Activated CD4-positive, alpha-beta T cell treated with anti-CD3 and anti-CD28 coated beads for 36 hours (primary cell): ENCODE measurements at places on chromosomes 3 and 15. TPM values are rescaled to one million over a fixed set of nuclear protein-coding genes. Genes with fewer than 3 reads are reported as not detected.

Gene DAPK2
- 1.3 TPM for total RNA-seq

Gene WDR72
- not detected for total RNA-seq

Gene ST3GAL6
- total RNA-seq = not detected

Gene ATOSA
- total RNA-seq = 13.4 TPM

Gene DCLK3
- 0.30 TPM for total RNA-seq

Gene IGSF11
- 0.09 TPM for total RNA-seq

Gene GPX1
- 306 TPM for total RNA-seq

Gene SLC9C1
- total RNA-seq = not detected

Gene STRA6
- not detected for total RNA-seq

DNA sequence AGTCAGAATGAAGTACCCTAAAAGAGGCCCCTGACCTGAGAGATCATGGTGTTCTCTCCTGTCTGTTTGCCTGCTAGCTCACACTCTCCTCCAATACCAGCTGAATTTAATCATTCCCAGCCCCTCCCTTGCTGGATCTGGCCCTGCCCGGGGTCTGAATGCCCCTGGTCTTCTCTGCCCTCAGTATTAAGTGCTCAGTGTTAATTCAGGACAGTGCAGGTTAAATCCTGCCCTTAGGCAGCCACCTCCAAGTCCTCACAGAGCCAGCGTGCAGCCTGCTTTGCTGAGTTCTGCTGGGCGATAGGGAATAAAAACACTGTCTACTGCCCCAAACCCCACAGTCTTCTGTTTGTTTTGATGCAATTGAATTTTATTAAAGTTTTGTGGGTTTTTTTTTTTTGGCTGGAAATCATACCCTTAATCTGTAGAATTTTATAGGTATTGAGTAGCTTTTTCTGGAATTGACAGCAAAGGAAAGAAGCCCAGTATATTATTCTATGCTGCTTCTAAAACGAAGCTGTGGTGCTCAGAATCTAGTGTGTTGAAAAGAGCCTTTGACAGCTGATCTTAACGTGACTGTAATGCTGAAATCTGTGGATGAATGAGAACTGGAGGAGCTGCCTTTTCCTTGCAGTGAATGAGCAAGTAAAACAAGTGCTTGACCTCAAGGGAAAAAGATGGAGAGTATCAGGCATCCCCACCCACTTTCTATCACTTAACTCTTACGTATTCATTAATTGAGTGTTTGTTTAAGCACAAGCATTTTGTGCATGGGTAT, 12.3 kb upstream of the BDH1 start:
- peaks cover 17% of the 10 kb centered on the region for H3K27me3 ChIP-seq
- no peak overlapping the region for H3K27ac ChIP-seq
- DNase-seq = no peak
- H3K4me1 ChIP-seq = no peaks in the 10 kb centered on the region
- H3K4me3 ChIP-seq = no peak overlapping the region
- peaks cover 9% of the 10 kb centered on the region for H3K36me3 ChIP-seq

GRCh38 chr3:177105623-177106022, 91.7 kb downstream of the TBL1XR1 start:
- H3K36me3 ChIP-seq = peaks cover 5% of the 10 kb centered on the region
- no peak overlapping the region for H3K4me3 ChIP-seq
- H3K4me1 ChIP-seq = peaks cover 60% of the 10 kb centered on the region

DNA sequence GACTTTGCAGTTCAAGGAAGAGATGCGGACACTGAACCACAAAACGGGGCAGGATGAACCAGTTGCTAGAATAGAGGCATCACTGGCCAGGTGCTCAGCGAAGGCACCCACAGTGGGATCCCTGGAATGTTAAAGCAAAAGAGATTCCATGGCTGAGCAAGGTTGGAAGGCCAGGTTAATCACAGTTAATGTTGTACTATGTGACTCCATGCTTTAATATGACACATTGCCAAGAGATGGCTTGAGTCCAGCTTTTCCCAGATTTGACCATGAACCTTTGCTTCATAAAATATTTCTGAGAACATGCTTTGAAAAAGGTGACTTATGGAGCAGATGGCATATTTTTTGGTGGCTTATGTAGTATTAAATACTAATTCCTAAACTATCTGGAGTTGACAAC, 76.2 kb upstream of the CMTM7 start:
- no peak for DNase-seq
- peaks cover 24% of the 10 kb centered on the region for H3K4me1 ChIP-seq
- no peaks in the 10 kb centered on the region for H3K27me3 ChIP-seq
- H3K27ac ChIP-seq = no peak overlapping the region
- no peaks in the 10 kb centered on the region for H3K36me3 ChIP-seq
- H3K4me3 ChIP-seq = no peak overlapping the region

GRCh38 chr15:80825361-80826030, 46.3 kb downstream of the CEMIP start:
- H3K4me3 ChIP-seq = no peak overlapping the region
- H3K27me3 ChIP-seq = no peaks in the 10 kb centered on the region

DNA sequence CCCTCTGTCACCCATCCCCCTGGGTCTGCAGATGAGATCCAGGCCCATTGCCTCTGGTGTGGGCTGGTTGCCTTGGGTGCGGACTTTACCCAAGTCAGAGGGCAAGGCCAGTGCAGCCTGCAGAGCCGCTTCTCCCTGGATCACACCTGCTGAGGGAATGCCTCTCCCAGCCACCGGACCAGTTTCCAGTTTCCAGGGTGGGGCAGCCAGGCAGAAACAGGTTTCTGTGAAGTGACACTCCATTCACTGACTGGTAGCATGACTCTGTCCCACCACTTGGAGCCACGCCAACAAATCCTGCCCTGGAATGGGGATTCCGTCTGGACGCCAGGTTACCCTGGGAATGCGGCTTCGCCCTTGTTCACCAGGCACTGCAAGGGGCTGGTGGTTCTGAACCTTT, 30.0 kb downstream of the PAQR5 start:
- no peak overlapping the region for H3K27ac ChIP-seq
- H3K36me3 ChIP-seq = no peaks in the 10 kb centered on the region
- H3K4me1 ChIP-seq = no peaks in the 10 kb centered on the region
- no peak overlapping the region for H3K4me3 ChIP-seq
- no peak for DNase-seq

- H3K4me1 ChIP-seq = no peaks in the 10 kb centered on the region
- H3K27ac ChIP-seq = no peak overlapping the region
- no peak overlapping the region for H3K4me3 ChIP-seq
- H3K27me3 ChIP-seq = no peaks in the 10 kb centered on the region
Measured at GRCh38 chr3:77254967-77255831, 215.3 kb downstream of the ROBO2 start.

- H3K27ac ChIP-seq = no peak overlapping the region
- H3K36me3 ChIP-seq = no peaks in the 10 kb centered on the region
- no peak for DNase-seq
- no peak overlapping the region for H3K4me3 ChIP-seq
- no peaks in the 10 kb centered on the region for H3K4me1 ChIP-seq
Measured at GRCh38 chr3:144343343-144343742, 371.7 kb downstream of the DIPK2A start.

GRCh38 chr3:90091549-90091948, 984.1 kb downstream of the EPHA3 start:
- no peak overlapping the region for H3K4me3 ChIP-seq
- no peaks in the 10 kb centered on the region for H3K4me1 ChIP-seq
- no peaks in the 10 kb centered on the region for H3K27me3 ChIP-seq
- H3K27ac ChIP-seq = no peak overlapping the region
- DNase-seq = peak; percentile 5

DNA sequence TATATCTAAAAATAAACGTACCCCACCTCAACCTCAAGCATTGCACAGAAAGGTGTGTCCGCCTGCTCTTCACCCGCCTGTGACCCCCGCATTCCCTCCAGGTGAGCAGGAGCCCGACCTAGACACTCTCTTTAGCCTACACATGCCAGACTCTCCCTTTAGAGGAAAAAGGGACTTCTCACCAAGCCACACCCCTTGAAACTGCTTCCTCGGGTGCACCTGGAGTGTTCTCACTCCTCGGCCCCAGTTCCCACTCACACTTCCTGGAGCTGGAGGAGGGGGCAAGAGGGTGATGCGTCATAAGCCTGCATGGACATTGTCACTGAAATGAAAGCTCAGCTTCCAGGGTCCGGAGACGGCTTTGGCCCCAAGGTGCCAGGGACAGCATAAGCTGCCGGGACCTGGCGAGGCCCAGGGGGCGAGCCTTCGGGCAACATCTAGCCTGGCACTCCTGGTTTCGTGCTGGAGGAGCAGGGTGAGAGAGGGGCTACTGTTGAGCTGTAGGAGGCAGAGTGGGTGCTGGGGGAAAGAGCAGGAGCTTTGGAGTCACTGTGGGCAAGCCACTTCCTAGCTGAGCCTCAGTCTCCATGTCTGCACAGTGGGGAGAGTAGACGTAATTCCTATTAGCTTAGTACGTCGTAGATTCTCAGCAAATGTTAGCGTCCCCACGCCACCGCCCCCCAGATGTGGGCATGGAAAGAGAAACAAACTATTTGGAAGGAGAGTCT, 9.8 kb upstream of the MUC4 start:
- no peak for DNase-seq
- H3K4me1 ChIP-seq = no peaks in the 10 kb centered on the region
- H3K27me3 ChIP-seq = no peaks in the 10 kb centered on the region
- H3K36me3 ChIP-seq = no peaks in the 10 kb centered on the region

GRCh38 chr3:166706094-166706493, 674.0 kb downstream of the ZBBX start:
- H3K4me1 ChIP-seq = no peaks in the 10 kb centered on the region
- no peak overlapping the region for H3K27ac ChIP-seq
- H3K4me3 ChIP-seq = no peak overlapping the region
- H3K36me3 ChIP-seq = no peaks in the 10 kb centered on the region
- DNase-seq = no peak
- H3K27me3 ChIP-seq = no peaks in the 10 kb centered on the region

DNA sequence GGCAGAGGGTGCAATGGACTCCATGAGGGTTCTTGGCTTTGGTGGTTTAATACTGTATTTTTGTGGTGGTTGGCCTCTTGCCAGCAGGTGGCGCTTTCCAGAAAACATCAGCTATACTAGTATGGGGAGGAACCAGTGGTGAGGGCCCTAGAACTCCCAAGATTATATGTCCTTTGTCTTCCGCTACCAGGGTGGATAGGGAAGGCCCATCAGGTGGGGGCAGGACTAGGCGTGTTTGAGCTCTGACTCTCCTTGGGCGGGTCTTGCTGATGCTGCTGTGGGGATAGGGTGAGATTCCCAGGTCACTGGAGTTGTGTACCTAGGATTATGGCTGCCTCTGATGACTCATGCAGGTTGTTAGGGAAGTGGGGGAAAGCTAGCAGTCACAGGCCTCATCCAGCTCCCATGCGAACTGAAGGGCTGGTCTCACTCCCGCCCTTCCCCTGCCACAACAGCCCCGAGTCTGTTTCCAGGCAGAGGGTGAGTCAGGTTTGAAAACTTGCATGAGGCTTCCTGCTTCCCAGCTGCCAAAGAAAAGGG, 357.7 kb downstream of the OTOL1 start:
- H3K4me3 ChIP-seq = no peak overlapping the region
- no peak overlapping the region for H3K27ac ChIP-seq
- no peaks in the 10 kb centered on the region for H3K36me3 ChIP-seq
- no peaks in the 10 kb centered on the region for H3K4me1 ChIP-seq
- peak; percentile 49 for DNase-seq

DNA sequence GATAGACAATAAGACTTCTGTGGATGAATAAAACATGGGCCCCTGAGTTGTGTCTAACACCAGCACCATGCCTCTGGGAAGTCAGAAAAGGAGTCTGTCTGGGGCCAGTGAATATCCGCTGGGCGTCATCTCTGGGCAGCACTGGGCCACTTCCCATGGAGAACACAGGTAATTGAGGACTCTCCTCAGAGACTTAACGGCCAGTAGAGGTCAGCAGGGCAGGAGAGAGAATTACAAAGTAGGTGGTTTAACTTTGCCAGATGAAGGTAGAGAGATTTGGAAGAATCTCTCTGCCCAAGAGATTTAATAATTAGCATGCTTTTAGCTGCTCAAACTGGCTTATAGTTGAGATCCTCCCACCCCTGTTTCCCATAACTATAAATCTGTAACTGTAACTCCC, 65.7 kb downstream of the OCA2 start:
- H3K4me3 ChIP-seq = no peak overlapping the region
- H3K27ac ChIP-seq = no peak overlapping the region
- no peaks in the 10 kb centered on the region for H3K36me3 ChIP-seq
- no peaks in the 10 kb centered on the region for H3K4me1 ChIP-seq
- DNase-seq = no peak

DNA sequence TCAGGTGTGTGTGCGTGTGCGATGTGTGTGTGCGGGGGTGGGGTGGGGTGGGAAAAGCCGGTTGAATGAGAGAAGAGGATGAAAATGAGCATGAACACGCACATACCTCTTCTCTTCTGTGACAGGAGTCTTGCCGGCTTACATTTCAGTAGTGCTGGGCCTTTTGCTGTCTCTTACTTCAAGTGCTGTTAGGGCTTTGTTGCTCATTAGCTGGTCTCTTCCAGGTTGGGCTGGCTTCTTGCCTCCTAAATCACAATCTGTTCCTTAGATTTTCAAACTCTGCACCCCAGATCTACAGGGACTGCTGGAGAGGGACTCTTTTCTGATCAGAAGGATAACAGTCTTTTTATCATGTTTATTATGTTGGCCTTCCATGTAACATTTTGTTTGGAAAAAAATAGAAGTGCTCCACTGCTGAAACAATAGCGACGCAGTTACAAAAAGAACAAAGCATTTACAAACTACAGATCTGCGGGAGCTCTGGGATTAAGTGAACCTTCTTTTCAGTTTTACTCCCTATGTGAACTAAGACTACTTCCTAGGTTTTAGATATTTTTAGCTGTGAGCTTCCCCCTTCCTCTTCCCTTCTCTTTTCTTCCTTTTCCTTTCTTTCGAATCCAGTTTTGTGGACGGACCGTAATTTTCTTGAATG, 48.5 kb downstream of the USP13 start:
- no peak overlapping the region for H3K27ac ChIP-seq
- no peaks in the 10 kb centered on the region for H3K27me3 ChIP-seq
- no peak overlapping the region for H3K4me3 ChIP-seq

DNA sequence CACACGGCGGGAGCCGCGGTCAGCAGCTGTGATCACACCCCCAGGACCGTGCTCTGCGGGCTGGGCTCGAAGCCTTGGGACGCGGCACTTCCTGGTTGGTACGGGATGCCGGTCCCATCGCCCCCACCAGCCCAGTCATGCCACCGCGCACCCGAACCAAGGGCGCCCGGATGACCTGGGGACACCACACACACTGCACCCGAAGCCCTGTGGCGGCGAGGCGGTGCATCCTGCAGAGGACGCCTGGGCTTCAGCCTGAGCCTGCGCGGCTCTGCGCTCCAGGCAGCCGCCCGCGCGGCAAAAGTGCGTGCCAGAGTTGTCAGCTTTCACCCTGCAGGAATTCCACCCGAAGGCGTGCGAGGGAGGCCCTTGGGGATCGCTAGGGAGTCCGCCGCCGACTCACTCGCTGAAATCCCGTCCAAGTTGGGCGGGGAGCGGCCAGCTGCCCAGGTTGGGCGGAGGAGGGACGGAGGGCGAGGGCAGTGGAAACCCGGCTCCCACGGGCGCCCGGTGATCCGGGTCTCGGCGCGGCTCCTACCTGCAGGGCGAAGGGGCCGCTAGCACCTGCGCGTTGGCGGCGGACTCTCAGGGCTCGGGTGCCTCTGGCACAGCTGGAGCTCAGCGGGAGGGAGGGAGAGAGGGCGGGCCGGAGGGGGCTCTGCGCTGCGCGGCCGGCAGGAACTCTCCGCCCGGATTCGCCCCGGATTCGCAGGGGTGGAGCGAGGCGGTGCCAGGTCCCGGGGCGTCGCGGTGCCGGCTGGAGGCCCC, at the start of gene PLD1:
PLD1 (minus strand) TSS at position 623 of the 768 bp plus-strand sequence. CDS start 72,432 bp downstream, outside the sequence.
- H3K4me3 ChIP-seq = peak within 1 kb of the TSS; percentile 72
- peaks cover 21% of the 10 kb centered on the region for H3K4me1 ChIP-seq
- peak; percentile 71 for DNase-seq
- no peaks in the 10 kb centered on the region for H3K36me3 ChIP-seq
- peak within 1 kb of the TSS; percentile 63 for H3K27ac ChIP-seq
- peaks cover 36% of the 10 kb centered on the region for H3K27me3 ChIP-seq
